ENCODE measurements at places on chromosomes 5 and 9.

DNA sequence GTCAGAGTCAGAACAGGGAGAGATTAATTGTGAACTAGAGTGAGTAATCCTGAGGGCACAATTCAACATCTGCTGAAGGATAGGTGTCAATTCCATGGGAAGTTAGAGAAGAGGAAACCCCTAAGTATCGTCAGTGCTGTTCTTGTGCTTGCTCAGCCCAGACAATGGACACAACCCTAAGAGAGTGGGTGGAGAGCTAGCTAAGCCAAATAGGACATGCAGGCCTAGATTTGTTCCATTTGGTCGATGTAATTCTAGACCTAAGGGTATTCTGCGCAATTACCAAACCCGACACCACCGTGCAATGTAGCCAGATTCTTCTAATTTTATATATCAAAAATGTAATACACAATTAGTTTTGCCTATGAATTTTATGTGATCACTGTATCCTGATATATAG lies 431.6 kb downstream of the SH3GL2 start:
- DNase-seq, result no peak

DNA sequence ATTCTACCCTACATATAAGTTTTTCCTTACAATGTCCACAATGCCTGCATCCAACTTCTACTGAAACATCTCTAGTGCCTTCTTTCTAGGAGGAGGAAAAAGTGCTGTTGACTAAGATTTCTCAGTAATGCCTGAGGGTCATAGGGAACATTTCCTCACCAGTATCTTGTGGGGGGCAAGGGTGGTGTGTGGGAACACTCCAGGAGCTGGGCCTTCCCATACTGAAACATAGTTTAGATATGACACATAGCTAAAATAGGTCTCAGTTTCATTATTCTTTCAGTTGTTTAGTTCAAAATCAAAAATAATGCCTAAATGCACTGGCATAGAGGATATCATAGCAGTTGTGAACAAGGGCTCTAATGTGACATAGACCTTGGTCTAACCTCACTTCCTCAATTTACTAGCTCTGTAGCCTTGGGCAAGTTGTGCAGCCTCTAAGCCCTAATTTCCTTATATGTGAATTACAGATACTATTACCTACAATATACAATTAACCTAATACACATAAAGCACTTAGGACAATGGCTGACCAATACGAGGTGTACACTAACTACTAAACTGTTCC lies 66.1 kb downstream of the HAPLN1 start:
- DNase-seq, result no peak

DNA sequence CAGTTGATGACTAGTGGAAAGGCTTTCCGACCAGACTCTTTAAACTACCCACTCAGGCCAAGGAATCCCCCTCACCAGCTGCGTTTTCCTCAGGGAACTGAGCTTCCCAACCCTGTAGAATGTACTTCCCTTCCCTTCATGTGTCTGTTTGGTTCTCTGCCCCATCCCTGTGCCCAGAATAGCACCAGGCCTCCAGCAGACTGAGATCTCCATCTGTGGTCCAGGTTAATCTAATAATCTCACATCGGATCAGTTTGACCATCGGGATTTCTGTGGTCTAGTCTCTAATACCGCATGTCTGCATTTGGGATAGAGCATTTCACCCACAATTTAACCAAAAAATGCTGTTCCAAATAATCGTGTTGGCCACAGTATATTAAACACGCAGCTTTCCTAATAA lies 237.2 kb downstream of the ROR2 start:
- no peak for DNase-seq

DNA sequence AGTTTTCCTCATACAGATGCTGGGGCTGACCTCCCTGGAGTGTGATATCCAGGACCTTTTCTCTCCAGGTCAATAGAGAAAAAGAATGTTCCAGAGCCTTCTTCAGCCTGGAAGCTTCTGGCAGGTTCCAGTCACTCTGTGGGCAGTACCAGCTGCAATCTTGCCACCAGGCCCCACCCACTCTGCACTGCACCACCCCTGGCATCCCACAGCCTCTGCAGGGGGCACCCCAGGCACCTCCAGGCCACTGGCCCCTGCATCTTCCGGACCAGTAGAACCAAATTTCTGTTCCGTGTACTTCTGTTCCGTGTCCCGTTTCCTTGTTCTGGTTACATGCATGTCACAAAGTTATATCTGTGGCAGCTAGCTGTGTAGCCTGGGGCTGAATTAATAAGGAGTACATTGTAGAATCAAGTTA lies 83.3 kb upstream of the ZBTB43 start:
- no peak for DNase-seq

- no peak for DNase-seq
Observed at GRCh38 chr5:167699432-167699831, 592.0 kb upstream of the WWC1 start.

DNA sequence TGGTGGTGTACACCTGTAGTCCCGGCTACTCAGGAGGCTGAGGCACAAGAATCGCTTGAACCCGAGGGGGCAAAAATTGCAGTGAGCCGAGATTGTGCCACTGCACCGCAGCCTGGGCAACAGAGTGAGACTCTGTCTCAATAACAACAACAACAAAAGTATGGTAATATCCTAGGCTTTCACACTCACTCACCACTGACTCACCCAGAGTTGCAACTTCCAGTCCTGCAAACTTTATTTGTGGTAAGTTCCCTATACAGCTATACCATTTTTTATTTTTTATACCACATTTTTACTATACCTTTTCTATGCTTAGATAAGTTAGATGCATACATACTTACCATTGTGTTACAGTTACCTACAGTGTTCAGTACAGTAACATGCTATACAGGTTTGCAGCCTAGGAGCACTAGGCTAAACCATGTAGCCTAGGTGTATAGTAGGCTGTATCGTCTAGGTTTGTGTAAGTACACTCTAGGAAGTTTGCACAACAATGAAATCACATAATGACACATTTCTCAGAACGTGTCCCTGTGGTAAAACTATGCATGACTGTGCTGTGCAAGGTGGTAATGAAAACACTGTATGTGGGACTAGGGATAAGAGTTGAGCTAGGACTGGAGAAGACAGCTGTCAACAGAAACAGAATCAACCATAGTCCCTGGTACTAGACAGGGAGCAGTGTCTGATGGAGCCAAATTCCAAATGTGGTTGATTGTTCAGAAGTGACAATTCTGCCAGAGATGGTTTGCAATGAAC lies 109.5 kb upstream of the RAD23B start:
- DNase-seq, result no peak

- DNase-seq, result peak; percentile 56
Observed at GRCh38 chr9:127970401-127971313, 10.1 kb downstream of the EEIG1 start.
